Activated CD4-positive, alpha-beta memory T cell treated with anti-CD3 and anti-CD28 coated beads for 36 hours (primary cell): ENCODE measurements at places on chromosomes 5 and 9. TPM values are rescaled to one million over a fixed set of nuclear protein-coding genes. Genes with fewer than 3 reads are reported as not detected.
A peak's percentile ranks its signal among the peaks of the same experiment; 100 is the strongest.

- no peak overlapping the region for H3K27ac ChIP-seq
- H3K27me3 ChIP-seq = no peaks in the 10 kb centered on the region
- DNase-seq = no peak
- peaks cover 21% of the 10 kb centered on the region for H3K4me1 ChIP-seq
- no peaks in the 10 kb centered on the region for H3K36me3 ChIP-seq
These were observed 68.4 kb downstream of the PAM start for GRCh38 chr5:102823441-102823874.

- H3K27ac ChIP-seq = no peak overlapping the region
- no peak for DNase-seq
- H3K4me3 ChIP-seq = no peak overlapping the region
These were observed 21.8 kb downstream of the IL9 start for GRCh38 chr5:135873831-135874230.

- no peaks in the 10 kb centered on the region for H3K27me3 ChIP-seq
- H3K27ac ChIP-seq = no peak overlapping the region
- DNase-seq = no peak
These were observed 394.0 kb upstream of the KLF4 start for GRCh38 chr9:107883496-107884124.

DNA sequence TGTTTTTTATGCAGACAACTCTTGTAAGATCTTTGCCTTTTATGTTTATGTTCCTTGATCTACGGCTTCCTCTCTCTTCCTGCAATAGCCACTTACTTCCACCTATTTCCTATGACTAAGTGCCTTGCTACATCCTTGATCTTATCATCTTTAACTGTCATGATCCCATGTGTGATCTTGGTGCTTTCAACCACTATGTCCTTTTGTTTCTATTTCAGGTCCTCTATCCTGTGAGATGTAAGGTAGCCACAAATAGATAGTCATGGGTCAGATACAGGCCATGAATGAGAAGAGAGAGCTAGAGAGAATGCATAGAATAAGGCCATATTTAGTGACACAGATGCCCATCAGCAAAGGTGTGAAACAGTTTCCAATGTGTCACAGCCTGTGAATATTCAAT lies 243.6 kb upstream of the HAPLN1 start:
- no peak overlapping the region for H3K27ac ChIP-seq
- H3K36me3 ChIP-seq = no peaks in the 10 kb centered on the region
- H3K4me3 ChIP-seq = no peak overlapping the region
- no peaks in the 10 kb centered on the region for H3K27me3 ChIP-seq
- no peak for DNase-seq

GRCh38 chr9:70160686-70161600 lies 97.8 kb upstream of the SMC5 start:
- no peaks in the 10 kb centered on the region for H3K4me1 ChIP-seq
- no peak overlapping the region for H3K4me3 ChIP-seq
- H3K27me3 ChIP-seq = no peaks in the 10 kb centered on the region
- DNase-seq = no peak
- H3K27ac ChIP-seq = no peak overlapping the region
- no peaks in the 10 kb centered on the region for H3K36me3 ChIP-seq

- no peaks in the 10 kb centered on the region for H3K36me3 ChIP-seq
- no peak overlapping the region for H3K4me3 ChIP-seq
- no peaks in the 10 kb centered on the region for H3K27me3 ChIP-seq
- DNase-seq = no peak
These were observed 641.5 kb upstream of the CDH10 start for GRCh38 chr5:25286319-25286718.

- H3K27me3 ChIP-seq = peaks cover 2% of the 10 kb centered on the region
- H3K36me3 ChIP-seq = no peaks in the 10 kb centered on the region
- DNase-seq = no peak
These were observed 26.4 kb upstream of the PRUNE2 start for GRCh38 chr9:76932265-76932664.

DNA sequence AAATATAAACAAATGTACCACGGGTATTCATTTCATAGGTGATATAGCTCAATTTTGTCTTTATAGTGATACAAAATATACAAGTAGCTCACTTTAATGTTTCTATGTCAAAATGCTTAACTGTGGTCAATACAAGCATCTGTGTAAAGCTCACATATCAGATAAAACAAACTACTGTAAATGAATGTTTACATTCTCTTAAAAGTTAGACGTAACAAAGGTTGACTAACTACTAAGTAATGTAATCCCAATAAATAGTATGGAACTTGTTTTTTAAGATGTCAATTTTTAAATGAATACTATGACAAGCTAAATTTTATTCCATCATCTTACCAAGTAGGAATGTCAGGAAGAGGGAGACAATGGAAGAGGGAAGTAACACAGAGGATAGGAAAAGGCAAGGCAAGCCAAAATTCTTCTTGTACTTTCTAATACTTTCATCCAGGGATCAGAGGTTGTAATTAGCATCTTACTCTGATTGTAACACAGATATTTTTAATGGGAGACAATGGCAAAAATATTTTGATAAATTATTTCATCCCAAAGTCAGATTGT lies 105.5 kb downstream of the STRBP start:
- H3K27me3 ChIP-seq = no peaks in the 10 kb centered on the region
- no peaks in the 10 kb centered on the region for H3K4me1 ChIP-seq
- H3K4me3 ChIP-seq = no peak overlapping the region
- DNase-seq = no peak
- H3K36me3 ChIP-seq = no peaks in the 10 kb centered on the region
- H3K27ac ChIP-seq = no peak overlapping the region

GRCh38 chr5:1516615-1517601 lies 6.9 kb downstream of the LPCAT1 start:
- H3K27me3 ChIP-seq = no peaks in the 10 kb centered on the region
- no peak overlapping the region for H3K4me3 ChIP-seq
- H3K27ac ChIP-seq = peak overlapping the region; percentile 13
- peak; percentile 5 for DNase-seq

DNA sequence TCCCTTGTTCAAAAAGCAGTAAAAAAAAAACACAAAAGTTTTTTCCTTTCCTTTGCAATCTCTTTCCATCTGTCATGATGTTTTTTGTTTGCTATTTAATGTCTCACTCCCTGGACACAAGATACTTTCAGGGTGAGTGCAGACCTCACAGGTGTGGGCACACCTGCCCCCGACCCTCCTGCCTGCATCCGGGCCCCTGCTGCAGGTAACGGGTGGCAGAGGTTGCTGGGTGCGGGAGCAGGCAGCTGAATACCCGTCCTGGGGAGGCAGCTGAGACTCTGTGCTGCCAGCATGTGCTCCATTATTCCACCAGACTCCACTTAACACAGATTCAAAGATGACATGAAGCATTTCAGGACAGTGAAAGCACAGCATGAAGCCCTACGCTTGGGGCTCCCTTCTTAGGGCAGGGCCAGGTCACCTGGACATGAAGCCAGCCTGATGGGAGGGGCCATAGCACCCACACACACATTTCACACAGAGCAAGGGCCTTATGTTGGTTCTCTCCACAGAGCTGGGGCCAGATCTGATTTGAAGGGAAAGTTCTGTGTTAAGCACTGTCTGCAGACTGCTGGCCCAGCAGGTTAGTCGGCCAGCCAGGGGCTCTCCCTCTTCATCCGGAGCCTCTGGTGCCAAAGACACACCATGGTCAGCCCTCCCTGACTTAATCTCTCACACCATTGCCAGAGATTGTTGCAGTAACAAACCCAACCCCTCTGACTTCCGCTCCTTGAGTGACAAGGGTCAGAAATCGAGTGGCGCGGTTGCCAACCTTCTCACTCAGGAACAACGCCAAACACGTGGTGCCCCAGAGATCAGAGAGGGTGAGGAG lies 13.0 kb downstream of the NEK6 start:
- no peaks in the 10 kb centered on the region for H3K27me3 ChIP-seq
- no peak for DNase-seq
- no peak overlapping the region for H3K27ac ChIP-seq
- peaks cover 15% of the 10 kb centered on the region for H3K4me1 ChIP-seq
- H3K36me3 ChIP-seq = no peaks in the 10 kb centered on the region

GRCh38 chr5:123035360-123035917 lies 1.1 kb downstream of the PPIC start:
- DNase-seq = peak; percentile 30
- no peak overlapping the region for H3K27ac ChIP-seq
- peak overlapping the region; percentile 56 for H3K4me3 ChIP-seq
- no peaks in the 10 kb centered on the region for H3K36me3 ChIP-seq
- H3K27me3 ChIP-seq = peaks cover 48% of the 10 kb centered on the region

GRCh38 chr9:122201641-122202040 lies 27.1 kb downstream of the LHX6 start:
- DNase-seq = no peak
- H3K36me3 ChIP-seq = no peaks in the 10 kb centered on the region
- no peak overlapping the region for H3K4me3 ChIP-seq
- no peaks in the 10 kb centered on the region for H3K4me1 ChIP-seq

GRCh38 chr5:97044052-97044451 lies 98.4 kb downstream of the LIX1 start:
- no peak overlapping the region for H3K27ac ChIP-seq
- H3K27me3 ChIP-seq = no peaks in the 10 kb centered on the region
- H3K36me3 ChIP-seq = no peaks in the 10 kb centered on the region
- H3K4me1 ChIP-seq = no peaks in the 10 kb centered on the region
- no peak for DNase-seq

- H3K36me3 ChIP-seq = peaks cover 7% of the 10 kb centered on the region
- no peak overlapping the region for H3K4me3 ChIP-seq
- peaks cover 77% of the 10 kb centered on the region for H3K4me1 ChIP-seq
- no peak for DNase-seq
These were observed 56.9 kb upstream of the IL7R start for GRCh38 chr5:35799753-35800152.

The RASEF gene
- not detected for total RNA-seq

The RALGDS gene
- 65.4 TPM for total RNA-seq

The SV2C gene
- total RNA-seq = 0.10 TPM
